ENCODE measurements at places on chromosomes 16 and 17.

- DNase-seq: no peak
Measured at GRCh38 chr16:84598360-84598759, 19.5 kb downstream of the COTL1 start.

- DNase-seq: no peak
Measured at GRCh38 chr16:84029297-84030047, 13.1 kb downstream of the SLC38A8 start.

DNA sequence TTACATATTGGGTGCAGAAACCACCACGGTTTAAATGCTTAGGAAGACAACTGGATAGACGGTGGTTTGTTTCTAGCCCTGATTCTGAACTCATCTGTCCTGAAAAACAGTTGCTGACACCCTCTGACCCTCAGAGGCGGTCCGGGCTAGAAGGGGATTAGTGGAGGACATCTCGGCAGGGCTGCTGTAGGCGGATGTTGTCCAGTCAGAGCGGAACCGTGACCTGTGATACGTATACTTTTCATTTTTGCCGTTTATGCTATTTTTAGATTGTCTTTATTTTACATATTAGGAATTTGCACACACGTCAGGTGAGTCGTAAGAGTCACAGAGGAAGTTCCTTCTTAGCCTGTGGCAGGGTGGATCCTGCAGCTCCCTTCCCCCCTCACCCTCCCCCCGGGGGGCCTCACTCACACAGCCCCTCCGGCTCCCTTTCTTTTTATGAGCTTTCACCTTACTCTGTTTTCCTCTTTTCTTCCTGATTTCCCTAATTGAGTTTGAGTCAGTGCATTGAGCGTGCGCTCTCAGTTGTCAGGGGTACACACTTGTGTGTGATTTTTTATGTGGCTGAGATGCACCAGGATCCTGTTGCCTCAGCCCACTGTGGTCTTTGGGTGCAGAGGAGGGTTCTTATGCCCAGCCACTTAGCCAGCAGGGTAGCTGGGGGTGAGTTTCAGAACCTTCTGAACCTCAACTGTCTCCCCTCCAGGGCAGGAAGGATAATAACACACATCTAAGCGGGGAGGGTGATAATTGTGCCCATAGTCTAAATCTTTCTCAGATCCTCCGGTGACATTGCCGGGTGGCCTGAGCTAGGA, 211.1 kb upstream of the CHMP6 start:
- no peak for DNase-seq

- DNase-seq: no peak
Measured at GRCh38 chr16:15928261-15929104, 20.9 kb upstream of the ABCC1 start.

DNA sequence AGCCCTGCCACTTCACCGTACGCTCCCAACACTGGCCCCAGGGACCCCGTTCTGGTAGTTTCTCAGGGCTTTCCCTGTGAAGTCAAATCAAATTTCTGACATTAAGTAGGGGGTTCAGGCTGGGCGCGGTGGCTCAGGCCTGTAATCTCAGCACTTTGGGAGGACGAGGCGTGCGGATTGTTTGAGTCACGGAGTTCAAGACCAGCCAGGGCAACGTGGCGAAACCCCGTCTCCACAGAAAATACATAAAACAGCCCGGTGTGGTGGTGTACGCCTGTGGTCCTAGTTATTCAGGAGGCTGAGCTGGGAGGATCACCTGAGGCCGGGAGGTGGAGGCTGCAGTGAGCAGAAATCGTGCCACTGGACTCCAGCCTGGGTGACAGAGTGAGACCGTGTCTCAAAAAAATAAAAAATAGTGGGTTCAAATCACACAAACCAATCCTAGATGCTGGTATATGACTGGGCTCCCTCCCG, 632 bp downstream of the CYBC1 start:
- DNase-seq: no peak

DNA sequence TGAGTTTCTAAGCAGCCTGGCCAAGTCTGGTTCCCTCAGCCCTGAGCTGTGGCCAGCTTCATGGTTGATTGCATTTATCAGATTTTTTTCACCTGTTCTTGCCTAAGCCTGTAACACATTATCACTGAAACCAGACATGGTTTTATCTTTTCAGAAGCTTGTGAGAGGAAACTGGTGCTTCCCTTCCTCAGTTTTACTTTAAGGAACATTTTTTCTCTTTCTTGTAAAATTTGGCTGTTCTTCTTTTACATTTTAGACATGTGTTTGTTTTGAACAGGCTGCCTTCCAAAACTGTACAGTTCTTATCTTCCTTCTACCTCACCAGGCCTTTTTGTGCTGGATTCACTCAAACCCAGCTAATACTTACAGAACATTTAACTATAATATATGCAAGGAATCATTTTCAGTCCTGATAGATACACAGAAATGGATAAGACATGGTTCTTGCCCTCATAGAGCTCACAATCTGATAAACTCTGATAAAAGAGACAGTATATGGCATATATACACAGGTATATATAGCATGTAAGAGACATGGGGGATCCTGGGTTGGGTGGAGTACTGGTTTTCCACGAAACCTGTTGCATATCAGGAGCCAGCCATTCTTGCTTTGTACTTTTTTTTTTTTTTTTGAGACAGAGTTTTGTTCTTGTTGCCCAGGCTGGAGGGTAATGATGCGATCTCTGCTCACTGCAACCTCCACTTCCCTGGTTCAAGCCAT, 44.5 kb downstream of the ZNRF1 start:
- DNase-seq: no peak

- peak; percentile 40 for DNase-seq
Measured at GRCh38 chr17:51764387-51764971, 394.0 kb downstream of the CA10 start.

DNA sequence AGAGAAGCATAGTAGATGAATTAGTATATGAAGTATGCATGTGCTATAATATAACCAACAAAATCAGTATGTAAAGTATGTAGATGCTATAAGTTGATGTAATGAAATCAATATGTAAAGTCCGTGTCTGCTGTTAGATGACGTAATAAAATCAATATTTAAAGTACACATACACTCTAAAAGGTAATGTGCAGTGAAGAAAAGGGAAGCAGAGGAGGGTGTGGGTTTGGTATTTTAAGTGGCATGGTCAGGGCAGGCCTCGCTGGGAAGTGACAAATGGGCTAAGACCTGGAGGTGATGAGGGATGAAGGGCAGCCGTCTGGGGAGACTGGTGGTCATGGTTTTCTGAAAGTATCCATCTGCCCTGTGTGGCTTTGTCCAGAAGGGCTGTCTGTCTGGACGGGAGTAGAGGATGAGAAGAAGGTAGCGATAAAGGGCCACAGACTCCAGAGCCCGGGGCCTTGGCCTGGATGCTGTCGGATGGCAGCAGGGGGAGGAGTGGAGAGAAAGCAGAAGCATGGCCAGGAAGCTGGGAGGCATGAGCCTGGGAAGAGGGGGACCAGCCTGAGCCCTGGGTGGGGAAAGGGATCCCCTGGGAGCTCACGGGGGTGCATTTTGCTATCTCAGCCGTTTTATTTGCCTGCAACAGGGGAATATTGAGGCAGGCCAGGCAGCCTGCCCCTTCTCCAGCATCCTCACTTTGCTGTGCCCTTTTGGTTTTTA, 121.6 kb downstream of the NTN1 start:
- DNase-seq: no peak

DNA sequence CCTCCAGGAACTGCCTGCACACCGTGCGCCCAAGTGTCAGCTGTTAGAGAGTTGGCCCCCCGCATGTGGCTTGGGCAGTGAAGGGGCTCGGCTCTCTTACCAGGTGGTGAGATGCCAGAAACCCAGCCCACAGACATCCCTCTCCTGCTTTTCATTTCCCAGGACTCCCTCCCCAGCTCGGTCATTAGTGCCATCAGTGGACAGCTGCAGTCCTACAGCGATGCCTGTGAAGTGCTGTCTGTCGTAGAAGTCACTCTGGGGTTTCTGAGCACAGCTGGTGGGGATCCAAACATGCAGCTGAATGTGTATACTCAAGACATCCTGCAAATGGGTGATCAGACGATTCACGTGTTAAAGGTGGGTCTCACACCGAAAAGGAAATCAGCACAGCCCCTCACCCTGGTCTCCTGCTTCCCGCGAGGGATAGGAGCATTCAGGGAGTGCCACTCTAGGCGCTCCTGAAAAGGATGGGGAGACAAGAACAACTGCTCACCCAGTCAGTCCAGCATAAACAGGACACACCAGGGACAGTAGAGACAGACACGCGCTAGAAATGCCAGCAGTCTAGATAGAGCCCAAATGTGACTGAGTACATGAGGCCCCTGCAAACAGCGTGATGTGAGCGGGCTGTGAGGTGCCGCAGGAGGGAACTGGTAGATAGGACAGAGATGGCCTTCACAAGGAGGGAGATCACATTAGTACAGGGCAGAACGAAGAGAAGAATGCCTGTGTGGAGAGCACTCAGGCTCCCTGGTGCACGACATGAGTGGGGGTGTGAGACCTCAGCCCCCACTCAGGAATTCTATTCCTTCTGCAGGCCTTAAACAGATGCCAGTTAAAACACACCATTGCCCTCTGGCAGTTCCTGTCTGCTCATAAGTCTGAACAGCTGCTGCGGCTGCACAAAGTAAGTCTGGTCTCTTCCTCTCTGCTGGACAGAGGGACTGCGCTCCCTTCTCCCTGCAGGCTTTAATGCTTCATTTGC, 25.7 kb upstream of the ENDOV start:
- no peak for DNase-seq

DNA sequence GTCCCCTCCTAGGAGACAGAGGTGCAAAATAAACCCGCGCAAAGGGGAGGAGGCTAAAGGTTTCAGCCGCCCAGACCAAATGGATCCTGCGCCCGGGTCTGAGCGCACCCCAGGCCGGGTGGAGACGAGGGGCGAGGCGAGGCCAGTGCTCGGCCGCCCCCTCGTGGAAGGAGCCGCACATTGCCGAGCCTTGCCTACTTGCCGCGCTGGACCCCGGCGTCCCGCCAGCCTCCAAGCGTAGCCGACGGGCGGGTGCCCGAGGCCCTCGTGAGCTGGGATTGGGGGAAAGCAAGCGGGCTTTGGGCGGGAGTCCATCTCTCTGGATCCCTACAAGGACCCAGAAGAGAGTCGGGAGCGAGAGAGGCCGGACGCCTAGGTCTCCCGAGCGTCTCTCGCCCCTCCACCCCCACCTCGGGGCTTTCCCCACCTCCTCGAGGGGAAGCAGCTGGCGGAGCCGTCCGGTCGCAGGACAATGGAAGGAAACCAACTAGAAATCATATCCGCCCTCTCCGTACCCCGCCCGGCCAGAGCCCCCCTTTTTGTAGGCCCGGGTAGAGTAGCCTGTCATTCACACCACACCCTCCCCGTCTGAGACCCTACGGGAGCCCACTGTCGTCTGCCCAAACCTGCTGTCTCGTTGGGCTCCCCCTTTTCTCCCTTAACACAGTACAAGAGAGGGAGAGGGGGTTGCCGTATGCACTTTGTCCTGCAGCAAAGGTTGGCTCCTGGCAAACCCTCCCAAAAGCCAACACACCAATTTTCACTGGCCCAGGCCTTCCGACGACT, 664 bp upstream of the BCL6B start:
- DNase-seq: peak; percentile 92

- DNase-seq: no peak
Measured at GRCh38 chr17:72732893-72733618, 359.4 kb downstream of the SLC39A11 start.

Measured in HuH-7.5 (cell line).